ENCODE measurements at places on chromosomes 11 and 22.

DNA sequence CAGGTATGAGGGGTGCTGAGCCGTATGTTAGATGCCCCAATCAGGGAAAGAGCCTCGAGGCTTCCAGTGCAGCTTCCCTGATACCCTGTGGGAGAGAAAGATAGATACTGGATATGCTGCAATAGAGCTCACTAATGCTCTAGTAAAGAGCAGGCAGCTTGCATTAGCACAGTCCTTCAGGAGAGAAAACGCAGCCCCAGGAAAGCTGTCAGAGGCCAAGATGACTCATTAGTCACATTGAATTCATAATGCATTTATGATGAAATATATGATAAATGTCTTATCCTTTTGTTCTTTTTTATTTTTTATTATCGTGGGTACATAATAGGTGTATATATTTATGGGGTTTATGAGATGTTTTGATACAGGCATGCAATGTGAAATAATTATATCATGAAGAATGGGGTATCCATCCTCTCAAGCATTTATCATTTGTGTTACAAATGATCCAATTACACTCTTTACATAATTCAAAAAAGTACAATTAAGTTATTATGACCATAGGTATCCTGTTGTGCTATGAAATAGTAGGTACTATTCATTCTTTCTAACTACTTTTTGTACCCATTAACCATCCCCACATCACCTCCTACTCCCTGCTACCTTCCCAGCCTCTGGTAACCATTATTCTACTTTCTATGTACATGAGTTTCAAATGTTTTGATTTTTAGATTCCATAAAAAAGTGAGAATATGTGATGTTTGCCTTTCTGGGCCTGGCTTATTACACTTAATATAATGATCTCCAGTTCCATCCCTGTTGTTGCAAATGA, 94.5 kb upstream of the TOP3B start:
- DNase-seq, result no peak

GRCh38 chr11:64185175-64185692, 737 bp upstream of the STIP1 start:
- DNase-seq, result peak; percentile 84

- no peak for DNase-seq
Observed at GRCh38 chr22:27146866-27147633, 489.7 kb downstream of the MIAT start.

DNA sequence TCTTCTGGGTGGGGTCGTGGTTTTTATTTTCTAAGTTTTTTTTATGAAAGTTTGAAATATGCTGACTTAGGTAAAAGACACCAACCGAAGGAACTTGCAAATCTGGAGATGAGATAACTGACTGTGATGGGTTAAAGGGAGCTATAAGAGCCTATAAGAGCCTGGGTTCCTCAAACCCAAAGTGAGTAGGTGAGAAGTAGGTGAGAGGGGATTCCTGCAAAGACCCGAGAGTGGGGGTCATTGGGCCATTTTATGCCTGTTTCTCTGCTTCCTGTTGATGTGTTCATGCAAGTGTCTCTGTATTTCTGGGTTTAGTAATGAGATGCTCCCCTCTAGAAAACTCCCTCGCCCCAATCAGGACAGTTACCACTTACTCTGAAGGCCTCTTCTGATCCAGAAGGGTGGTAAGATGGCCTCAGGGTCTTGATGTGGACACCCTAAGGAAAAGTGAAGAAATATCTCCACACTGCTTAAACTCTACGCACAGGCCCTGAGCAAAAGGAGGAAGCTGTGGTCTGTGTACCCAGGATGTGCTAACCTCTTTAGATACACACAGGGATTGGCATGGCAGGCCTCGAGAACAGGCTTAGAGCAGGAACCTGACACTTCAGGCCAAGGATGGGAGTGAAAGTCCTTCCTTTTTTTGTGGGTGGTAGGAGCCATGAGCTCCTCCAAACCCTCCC, 1.8 kb downstream of the FLI1 start:
- DNase-seq, result no peak

DNA sequence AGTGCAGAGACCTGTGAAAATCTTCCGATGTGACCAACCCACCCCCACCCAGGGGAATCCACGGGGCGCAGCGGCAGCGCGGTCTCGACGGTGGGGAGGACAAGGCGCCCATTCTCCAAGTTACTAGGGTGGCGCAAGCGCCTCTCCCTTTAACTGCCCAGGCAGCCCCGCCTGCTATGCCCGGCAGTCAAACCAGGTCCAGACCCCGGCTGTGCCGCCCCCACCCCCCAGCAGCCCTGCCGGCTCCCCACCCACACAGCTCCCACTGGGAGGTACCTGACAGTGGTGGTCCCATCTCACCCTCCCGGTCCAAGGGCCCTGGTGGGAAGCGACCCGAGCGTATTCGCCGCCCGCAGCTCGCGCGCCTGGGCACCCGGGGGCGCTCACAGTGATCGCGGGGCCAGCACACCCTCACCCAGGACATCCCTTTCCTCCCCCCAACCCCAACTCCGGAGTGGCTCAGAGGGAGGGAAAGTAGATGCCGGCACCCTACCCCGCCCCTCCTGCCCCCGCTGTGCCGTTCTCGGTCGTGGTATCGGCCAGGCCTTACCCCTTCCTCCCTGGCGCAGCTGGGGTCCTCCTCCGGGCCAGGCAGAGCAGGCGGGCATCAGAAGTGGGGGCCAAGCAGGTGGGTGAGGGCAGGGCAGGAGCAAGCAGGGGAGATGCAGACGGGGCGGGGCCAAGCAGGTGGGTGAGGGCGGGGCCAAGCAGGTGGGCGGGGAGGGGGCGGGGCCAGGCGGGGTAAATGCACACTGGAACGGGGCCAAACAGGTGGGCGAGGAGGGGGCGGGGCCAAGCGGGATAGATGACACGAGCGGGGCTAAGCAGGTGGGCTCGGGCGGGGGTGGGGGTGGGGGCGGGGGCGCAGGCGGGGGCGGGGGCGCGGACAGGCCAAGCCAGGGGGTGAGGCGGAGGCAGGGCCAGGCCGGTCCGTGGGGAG, at the start of gene TRPM5:
Gene TRPM5, minus strand, starts transcription at position 634 of the 940 bp plus-strand sequence. CDS start 21,478 bp downstream, outside the sequence.
- no peak for DNase-seq

DNA sequence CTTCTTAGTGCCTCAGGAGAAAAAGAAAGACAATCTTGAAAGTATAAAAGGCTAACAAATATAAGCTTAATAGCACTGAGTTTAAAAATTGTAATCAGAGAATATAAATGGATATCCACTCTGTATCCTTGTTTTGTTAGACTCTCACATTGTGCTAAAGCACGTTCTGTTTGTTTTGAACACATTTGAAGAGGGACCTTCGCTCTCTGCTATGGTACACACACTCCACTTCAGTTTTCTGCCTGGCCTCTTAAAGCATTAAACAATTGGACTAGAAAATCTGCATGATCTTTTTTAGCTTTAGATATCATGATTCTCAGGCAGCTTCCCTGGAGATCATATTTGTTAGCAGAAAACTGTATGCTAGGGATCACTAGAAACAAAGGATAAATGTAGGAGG, 40.3 kb upstream of the PGR start:
- DNase-seq, result no peak

- no peak for DNase-seq
Observed at GRCh38 chr11:133649040-133649439, 116.7 kb upstream of the OPCML start.

DNA sequence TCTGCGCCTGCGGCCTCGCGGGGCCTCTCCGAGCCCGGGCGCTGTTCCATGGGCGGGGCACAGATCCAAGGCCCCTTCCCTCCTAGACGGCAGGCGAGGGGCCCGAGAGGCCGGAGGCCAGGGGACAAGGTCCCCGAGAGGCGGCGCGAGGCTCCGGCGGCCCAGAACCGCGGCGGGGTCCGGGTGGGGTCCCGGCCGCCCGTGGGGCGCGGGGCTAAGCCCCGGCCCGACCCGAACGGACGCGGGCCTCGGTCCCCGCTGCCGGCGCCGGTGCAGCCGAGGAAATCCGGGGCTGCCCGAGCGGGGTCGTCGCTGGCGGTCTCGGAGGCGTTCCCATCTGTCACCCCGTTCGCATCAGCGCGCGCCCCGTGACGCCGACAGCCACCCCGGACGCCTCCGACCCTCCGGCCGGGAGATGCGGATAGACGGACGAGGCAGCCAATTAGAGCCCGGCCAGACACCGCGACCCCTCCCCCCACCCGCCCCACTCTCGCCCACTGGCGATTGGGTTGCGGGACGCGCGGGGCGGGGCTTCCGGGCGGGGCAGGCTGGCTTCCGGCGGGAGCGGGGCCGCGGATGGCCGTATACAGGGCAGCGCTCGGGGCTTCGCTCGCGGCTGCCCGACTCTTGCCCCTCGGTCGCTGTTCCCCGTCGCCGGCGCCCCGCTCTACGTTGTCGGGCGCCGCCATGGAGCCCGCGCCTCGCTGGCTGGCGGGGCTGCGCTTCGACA, at the start of gene SELENOO:
Gene SELENOO, plus strand, starts transcription at position 551 of the 730 bp plus-strand sequence. Its CDS starts 26 bp downstream, at position 577.
- DNase-seq, result peak; percentile 42

- no peak for DNase-seq
Observed at GRCh38 chr11:70717936-70718595, 319.7 kb downstream of the CTTN start.

DNA sequence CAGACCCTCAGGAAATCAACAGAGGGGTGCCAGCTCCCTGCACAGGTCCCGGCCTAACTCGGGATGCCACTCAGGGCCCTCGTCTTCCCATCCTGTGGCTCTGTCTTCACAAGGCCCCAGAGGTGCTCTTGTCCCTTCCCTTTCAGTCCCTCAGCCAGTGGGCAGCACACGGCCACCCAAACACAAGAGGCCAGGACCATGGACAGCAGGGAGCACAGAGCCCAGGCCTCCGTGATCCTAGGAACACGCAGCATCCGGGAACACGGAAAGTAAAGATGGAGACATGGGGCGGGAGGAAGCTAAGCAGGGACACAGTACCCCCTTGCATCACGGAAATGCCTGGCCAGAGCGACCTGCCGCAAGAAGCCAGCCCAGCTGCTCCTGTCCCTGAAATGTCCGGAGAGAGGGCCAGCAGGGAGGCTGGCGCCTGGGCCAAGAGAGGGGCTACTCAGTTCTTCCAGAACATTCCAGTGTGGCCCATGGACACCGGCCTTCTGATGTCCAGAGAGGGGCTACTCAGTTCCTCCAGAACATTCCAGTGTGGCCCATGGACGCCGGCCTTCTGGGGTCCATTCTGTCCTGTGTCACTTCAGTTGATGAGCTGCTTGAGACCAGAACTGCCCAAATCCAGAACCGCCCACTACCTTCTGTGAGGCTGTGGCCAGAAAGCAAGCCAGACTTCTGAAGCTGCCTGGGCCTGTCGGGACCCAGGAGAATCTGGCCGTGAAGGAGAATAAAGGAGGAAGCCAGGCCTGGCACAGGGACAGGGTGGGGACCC, 274.0 kb downstream of the BRD1 start:
- DNase-seq, result no peak

GRCh38 chr22:41526830-41527799, 17.2 kb downstream of the POLR3H start:
- no peak for DNase-seq

Data from HS-27A (cell line).